ENCODE measurements at places on chromosomes 3 and 15. TPM values are rescaled to one million over a fixed set of nuclear protein-coding genes. Genes with fewer than 3 reads are reported as not detected.

DNA sequence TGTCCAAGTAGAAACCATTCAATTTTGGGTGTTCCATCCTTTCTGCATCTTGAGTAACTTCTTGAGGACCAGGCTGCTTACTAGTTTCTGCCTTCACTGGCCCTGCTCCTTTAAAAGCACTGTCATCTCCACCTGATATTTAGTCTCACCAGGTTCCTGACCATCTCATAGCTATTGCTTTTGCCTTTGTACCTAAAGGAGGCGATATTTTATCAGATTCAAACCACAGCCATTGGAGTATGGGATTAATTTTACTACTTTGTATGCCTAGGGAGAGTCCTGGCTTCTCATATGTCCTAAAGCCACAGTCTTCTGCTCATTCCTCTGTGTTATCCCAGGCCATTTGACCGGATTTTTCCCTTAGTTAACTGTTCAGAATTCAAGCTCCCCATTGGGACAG, 51.8 kb upstream of the RFX7 start:
- no peak for DNase-seq

- no peak for DNase-seq
Observed at GRCh38 chr3:9183811-9184460, 65.5 kb downstream of the SRGAP3 start.

DNA sequence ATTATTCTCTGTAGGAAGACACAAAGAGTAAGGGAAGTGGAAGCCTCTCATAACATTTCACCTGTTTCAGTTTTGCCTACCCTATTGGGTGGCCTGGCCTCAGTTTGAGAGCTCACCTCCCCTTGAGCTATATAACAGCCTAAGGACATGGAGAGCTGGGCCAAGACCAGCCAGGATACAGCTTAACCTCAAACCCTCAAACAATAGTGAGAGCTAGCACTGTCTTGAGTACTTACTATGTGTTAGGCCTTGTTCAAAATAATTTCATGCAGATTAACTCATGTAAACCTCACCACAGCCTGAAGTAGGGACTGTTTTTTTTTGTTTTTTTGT, 15.0 kb upstream of the TBL1XR1 start:
- no peak for DNase-seq

DNA sequence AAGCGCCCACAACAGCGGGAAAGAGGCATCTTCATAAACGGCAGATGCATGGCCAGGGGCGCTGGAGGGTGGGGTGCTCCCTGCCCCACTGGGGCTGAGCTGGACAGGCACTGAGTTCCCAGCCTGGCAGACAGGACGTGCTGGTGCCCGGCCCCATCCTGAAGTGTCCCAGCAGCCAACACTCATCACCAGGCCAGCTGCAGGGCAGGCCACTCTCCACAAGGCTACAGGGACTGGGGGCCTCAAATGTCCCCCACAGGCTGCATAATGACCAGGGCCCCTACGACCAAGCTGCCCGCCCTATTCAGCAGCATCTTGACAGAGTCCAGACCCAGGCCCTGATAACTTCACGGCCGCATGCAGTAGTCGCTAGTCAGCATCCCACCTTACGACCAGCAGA, 124.1 kb upstream of the IQSEC1 start:
- no peak for DNase-seq

GRCh38 chr3:188266562-188267274, 112.8 kb downstream of the LPP start:
- no peak for DNase-seq

The MAGI1 gene
- total RNA-seq, result 28.8 TPM
